ENCODE measurements at places on chromosomes 6 and 20. TPM values are rescaled to one million over a fixed set of nuclear protein-coding genes. Genes with fewer than 3 reads are reported as not detected.

Gene KCNK5
- total RNA-seq = 10.7 TPM

Gene GOPC
- 16.6 TPM for total RNA-seq

Gene OR14J1
- not detected for total RNA-seq

Gene DUSP15
- 2.3 TPM for total RNA-seq

Gene AVP
- not detected for total RNA-seq

Gene FHL5
- total RNA-seq = 5.1 TPM

Gene LAMP5
- total RNA-seq = not detected

Gene OTOR
- not detected for total RNA-seq

Gene ZNF391
- total RNA-seq = 0.47 TPM

Gene HSD17B8
- 35.5 TPM for total RNA-seq

Gene SCRT2
- total RNA-seq = not detected

DNA sequence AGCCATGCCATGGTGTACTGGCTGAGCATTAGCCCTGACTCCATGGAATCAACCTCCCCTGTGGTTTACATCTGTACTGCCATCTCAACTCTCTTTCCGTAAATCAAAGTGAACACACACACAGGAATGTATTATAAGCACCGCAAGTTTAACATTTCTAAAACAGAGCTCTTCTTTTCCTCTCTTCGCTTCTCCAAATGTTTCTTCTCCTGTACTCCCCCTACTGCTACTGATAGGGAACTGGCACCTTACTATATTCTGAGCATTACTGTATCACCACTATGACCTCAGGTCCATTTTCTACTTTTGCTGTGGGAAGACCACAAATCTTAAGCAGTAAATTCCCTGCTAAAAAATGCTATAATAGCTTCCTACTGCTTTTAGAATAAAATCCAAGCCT, 101.2 kb downstream of the NUS1 start:
- DNase-seq = no peak

DNA sequence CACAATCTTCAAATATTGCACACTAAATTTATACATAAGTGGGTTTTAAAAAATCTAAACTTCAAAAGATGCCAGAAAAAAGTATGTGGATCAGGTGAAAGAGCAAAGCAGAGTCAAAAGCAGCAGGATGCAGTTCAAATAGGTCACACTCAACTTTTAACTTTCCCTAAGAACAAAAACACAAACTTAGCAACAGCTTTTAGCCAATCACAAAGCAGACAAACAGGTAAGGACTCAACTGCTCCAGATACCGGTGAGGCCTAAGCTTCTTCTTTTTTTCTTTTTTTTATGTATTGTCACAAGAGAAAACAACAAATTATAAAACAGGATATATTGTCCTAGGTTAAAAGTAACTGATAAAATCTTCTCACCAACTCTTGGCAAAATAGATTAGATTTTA, 74.7 kb downstream of the SESN1 start:
- DNase-seq = no peak

DNA sequence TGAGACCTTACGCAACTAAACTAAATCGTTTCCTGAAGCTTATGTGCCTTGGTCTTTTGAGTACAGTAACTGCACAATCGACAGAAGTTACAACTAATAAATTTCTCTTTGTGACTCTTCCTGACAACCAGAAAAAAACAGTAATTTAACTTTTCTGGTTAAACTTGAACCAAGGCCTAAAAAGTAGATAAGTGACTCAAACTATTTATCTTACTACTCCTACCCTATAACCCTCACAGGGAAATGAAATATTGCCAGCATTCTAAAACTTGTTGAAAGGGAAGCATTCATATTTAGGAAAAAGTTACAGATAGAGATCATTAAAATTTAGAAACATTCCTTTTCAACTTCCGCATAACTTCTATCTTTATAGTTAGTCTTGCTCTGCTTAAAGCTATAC, 1034.4 kb downstream of the EYS start:
- no peak for DNase-seq

GRCh38 chr6:68756454-68757375, 121.6 kb downstream of the ADGRB3 start:
- no peak for DNase-seq

DNA sequence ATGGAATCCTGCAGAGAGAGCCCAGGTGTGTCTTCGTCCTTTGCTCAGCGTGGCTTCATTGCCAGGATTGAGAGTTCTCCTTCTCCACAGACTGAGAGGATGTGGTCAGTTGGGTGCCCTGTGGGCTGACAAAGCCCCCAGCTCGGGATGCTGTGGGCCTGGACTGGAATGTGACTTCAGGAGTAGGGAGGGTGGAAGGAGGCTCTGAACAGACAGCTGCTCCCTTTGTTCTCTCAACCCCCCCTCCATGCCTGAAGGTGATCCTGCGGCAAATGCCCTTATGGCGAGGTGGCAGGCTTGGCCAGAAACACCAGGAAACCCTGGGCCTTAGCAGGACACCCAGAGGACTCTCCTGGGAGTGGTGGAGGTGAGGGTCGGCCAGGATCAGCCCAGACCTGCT, 1.8 kb upstream of the CST5 start:
- DNase-seq = no peak

DNA sequence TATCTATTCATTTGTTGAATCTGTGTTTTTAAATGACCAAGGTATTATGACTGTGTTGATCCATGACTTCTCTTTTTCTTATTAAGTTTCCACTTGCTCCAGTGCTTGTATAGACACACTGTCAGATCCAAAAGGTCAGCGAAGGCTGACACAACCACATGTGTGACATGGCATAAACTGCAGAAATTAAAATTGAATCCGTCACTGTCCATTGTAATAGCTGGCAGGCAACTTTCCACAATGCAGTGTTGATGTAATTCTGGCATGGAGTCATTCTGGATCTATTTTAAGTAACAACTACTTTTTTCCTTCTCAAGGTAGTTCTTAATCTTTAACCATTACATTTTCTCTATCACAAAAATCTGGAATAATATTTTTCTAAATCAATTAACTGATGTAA, 145.3 kb downstream of the AIG1 start:
- no peak for DNase-seq

DNA sequence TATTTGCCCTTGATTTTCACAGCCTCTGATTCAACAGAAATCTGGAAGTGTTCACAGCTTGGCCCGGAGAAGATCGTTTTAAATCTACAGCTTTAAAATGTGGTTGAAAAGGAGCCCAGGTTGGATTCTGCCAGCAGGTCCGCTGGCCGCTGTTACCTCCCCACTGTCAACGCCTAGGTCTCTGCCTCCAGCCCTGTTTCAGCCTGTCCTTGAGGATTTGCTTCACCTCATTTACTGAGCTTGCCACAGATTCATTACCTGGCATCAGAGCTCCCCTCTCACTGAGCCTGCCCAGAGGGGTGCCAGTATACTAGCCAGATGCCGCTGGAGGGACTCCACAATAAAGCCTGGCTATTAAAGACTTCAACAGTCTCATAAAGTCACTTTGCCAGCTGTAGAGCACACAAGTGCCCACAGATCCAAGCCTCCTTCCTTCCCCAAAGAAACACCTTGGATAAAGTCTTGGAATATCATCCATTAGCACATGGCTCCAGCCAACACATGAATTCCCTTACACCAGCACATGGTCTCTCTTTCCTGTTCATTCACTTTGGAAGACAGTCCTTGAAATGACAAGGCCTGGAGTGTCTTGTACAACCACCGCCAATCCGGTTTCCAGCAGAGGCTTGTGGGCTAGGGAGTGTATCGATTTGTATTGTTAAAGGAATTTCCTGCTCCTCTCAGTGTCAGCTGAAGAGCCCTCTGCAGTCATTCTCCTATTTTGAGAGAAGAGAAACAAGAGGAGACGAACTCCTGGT, 9.5 kb upstream of the NR2E1 start:
- no peak for DNase-seq

- no peak for DNase-seq
These were observed 467.1 kb upstream of the RNF217 start for GRCh38 chr6:124494956-124495664.

GRCh38 chr6:131510094-131510493, 62.9 kb upstream of the ARG1 start:
- DNase-seq = no peak

DNA sequence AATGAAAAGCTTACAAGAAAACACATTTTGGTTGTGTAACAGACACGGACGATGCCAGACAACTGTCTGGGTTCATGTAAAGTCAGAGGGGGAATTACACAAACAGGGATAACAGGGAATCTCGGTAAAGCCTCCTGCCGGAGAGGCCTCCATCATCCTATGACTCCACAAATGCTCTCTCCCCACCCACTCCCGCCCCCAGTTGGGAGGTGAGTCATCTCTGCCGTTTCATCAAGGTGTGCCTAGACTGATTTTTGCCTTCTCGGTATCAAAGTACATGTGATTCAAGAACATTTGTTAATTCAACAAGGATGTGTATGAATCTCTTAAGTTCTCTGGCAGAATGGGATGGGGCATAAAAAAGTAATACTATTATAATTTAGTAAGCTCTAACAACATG, 304.9 kb upstream of the PRDM1 start:
- no peak for DNase-seq

- DNase-seq = no peak
These were observed 4.7 kb downstream of the ADRM1 start for GRCh38 chr20:62307226-62308101.

DNA sequence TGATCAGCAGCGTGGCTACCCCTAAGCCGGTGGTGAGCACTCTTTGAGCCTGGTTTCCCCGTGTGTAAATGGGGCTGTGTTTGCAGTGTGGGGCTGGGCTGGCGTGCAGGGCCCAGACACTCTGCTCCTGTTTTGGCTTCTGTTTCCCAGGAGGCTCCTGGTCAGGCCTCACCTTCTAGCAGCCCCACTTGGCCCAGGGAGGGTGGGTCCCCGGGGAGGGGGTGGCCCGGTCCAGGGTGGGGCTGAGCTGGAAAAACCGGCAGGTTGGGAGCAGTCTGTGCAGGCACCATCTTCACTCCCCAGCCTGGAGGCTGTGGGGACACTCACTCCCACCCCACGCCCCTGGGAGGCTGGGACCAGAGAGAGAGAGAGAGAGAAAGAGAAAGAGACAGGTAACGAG, 25.3 kb downstream of the CEBPB start:
- no peak for DNase-seq

DNA sequence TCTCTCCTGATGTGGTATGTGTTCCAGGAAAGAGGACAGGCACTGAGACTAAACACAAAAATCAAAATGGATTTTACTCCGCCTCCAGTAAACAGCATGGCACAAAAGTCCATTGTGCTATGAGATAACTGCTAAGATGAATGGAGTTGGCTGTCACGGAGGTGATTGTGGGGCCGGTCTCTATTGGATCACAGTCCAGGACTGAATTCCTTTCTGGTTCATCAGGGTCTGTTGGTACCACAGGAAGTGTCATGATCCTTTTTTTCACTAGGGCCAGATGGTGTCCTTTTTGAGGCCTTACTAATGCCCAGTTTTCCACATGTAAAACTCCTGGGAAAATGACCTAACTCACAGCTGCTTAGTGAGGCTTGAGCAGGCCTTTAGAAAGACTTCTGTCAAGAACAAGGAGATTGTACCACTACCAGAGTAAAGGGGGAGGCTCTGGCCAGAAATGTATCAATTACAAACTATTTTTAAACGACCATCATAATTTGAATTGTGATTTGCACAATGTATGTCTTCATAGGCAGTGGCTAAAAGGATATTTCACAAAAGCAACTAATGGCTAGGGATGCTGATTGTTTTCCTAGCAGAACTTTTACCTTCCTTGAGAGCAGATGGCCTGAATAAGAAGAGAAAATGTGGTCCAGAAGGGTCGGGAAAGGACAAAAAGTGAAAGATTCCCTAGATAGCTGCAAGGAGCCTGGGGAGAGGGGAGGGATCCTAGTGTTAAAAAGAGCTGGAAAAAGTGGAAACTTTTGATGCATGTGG, 192.2 kb upstream of the POU3F2 start:
- no peak for DNase-seq

- no peak for DNase-seq
These were observed 78.6 kb upstream of the RBM24 start for GRCh38 chr6:17202526-17202925.

DNA sequence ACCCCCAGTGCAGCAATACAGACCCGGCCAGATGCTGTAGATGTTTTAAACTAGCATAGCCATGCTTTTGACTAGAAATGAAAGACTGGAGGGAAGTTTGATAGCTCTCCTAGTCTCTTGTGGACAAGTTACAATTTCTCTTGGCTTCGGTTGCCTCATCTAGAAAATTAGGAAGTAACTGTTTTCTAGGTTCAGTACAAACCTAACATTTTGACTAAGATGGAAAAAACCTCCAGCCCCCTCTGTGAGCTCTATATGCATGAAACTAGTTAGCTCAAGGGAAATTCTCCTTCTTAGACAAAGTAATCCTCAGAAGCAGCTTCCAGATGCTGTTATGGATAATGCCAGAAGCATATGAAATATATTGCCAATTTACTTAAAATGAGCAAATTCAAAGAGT, 86.6 kb downstream of the RNF144B start:
- DNase-seq = no peak

- no peak for DNase-seq
These were observed 25.3 kb downstream of the PGM3 start for GRCh38 chr6:83167726-83168278.
